ENCODE measurements at places on chromosomes 16 and 17.

- no peak for DNase-seq
Observed at GRCh38 chr16:71552698-71553503, 24.0 kb downstream of the TAT start.

DNA sequence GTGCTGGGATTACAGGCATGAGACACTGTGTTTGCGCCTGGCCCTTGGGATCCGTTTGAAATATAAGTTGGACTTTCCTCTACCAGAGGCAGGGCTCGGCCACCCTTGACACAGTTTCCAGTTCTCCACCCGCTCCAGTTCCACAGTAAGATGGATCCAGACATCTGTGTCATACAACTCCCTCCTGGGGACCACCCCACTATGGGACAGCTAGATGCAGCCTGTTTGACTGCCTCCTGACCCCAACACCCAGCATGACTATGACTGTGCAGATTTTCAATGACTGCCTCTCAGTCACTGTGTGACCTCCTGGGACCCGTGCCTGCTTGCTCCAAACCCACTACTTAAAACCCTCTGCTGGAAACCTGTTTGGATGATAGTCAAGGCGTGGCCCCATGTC lies 166.7 kb downstream of the IRF8 start:
- DNase-seq, result no peak

DNA sequence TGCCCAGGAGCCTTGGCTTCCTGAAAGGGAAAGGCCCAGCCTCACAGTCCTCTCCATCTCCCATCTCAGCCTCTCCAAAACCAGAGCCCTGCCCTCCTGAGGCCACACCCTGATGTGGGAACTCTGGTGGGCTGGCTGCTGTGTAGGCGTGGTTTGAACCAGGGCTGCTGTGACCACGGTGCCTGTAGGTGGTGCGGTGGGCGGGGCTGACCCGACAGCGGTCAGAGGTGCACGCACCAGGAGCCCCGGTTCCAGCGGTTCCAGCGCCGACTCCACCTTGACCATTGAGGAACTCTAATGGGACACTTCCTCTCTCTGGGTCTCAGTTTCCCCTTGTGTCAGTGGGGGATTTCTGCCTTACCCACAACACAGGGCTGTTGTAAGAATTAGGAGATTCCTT lies 2.4 kb downstream of the RAP1GAP2 start:
- DNase-seq, result no peak

DNA sequence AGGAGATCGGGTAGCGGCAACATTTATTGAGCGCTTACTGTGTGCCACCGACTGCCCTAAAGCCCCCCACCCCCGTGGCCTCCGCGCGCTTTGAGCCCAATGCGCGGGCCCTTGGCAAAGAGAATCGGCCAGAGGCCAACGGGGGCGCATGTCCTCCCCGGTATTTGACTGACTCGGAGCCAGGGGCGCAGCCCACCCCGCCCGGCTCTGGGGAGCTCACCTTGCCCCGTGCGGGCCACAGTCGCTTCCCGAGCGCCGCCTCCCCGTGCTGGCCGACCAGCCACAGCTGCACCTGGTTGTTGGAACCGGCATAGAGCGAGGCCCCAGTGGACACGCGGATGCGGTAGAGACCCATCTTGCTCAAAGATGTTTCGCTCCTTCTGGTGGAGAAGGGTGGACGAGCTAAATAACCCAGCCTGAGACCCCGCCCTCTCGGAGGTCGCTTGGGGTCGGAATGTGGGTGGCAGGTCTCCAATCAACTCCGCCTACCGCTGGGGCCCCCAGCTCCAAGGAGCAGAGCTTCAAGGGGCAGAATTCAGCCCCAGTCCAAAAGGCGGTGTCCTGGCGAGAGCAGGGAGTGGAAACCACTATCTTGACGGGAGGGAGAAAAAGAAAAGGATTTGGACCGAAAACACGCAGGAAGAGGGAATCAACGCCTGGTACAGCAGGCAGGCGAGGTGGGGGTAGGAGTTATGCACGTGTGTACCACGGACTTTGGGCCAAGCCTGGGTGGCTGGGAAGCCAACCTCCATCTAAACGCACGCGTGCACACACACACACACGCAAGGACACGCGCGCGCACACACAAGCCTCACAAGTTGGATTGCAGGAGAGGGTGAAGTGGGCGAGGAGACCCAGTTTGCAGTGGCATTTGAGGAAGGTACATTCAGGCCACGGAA lies at the start of gene ALOX15:
ALOX15 (minus strand) TSS at position 382 of the 899 bp plus-strand sequence; CDS start at position 355, 27 bp downstream.
- no peak for DNase-seq

- DNase-seq, result no peak
Observed at GRCh38 chr16:11481987-11482386, 104.7 kb downstream of the LITAF start.

DNA sequence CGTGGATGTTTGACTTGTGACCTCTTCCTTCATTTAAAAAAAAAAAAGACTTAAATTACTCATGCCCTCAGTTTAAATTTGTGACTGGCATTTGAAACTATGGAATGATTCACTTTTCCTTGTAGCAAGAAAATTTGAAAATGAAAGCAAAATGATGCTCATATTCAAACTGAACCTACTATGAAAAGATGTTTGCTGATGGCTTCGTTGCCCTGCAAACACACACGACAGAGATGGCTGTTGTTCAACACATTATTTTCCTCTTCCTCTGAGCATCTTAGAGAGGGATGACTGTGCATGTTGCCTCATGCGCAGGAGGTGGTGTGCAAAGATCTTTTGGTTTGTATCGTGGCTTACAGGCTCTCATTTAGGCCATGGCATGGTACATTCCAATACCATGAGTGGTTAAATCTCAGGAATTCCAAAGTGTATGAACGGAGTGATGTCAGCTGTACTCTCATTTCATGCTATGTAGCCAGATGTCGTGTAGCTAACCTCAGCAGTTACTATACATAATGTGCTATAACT lies 164.5 kb downstream of the PRKCA start:
- no peak for DNase-seq

- DNase-seq, result no peak
Observed at GRCh38 chr17:63426917-63427308, 19.2 kb downstream of the CYB561 start.

GRCh38 chr17:80223142-80223815 lies 3.1 kb downstream of the SLC26A11 start:
- DNase-seq, result no peak

GRCh38 chr17:37791447-37792399 lies 46.9 kb upstream of the HNF1B start:
- no peak for DNase-seq

DNA sequence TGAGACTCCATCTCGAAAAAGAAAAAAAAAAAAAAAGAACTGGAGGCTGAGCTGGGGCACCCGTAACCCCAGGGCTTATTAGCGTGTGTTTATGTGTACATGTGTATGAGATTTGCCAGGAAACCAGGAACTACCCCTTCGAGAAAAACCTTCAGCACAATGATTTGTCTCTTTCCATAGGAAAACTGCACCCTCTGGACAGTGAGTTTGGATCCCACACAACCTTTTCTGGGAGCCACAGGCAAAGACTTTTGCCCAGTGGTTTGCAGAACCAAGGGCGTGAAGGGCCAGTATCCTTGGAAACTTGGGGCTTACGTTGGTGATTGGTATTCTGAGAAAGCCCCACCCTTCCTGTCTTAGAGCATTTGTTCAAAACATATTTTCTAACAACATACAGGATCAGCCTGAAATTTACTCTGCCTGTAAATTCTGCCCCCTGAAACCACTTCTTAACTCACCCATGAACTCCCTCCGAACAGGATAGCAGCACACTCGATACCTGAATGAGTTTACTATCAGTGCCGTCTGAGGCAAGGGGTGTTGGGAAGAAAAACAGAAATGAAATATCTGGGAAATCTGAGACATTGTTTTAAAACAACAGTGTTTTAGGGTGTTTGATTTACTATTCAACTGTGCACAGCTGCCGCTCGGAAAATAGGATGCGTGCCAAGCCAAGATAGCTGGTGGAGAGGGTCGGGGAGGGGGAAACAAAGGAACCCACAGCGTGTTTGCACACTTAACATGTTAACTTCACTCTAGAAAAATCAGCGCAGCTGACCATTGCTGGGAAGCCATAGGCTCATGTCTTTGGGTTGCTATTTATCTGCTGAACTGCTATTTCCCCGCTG lies 40.2 kb upstream of the MAF start:
- no peak for DNase-seq

GRCh38 chr17:5513628-5514027 lies 27.3 kb downstream of the MIS12 start:
- no peak for DNase-seq

- DNase-seq, result no peak
Observed at GRCh38 chr16:50841081-50841886, 99.4 kb downstream of the CYLD start.

DNA sequence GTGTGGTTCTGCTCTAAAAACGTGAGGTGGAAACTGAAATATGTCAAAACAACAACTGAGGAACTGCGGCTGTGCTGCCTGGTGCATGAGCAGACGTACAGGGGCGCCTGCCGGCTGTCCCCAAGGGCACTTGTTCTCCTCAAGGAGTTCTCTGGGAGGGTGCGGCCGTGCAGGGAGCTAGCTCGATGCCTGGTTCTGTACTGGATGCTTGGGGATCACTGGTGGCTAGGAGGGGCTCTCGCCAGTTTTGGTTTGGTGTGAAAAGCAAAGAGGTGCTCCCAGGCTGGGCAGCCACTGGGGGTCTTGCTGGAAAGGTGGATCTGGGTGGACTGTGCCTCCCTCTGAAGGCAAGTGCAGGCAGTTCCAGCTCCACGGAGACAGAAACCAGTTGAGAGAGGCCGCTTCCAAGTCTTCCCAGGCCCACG lies 41.9 kb upstream of the ATP2A3 start:
- no peak for DNase-seq

- peak; percentile 89 for DNase-seq
Observed at GRCh38 chr16:81582655-81583441, 138.2 kb downstream of the CMIP start.

GRCh38 chr16:89116341-89117226 lies 22.9 kb downstream of the ACSF3 start:
- no peak for DNase-seq

DNA sequence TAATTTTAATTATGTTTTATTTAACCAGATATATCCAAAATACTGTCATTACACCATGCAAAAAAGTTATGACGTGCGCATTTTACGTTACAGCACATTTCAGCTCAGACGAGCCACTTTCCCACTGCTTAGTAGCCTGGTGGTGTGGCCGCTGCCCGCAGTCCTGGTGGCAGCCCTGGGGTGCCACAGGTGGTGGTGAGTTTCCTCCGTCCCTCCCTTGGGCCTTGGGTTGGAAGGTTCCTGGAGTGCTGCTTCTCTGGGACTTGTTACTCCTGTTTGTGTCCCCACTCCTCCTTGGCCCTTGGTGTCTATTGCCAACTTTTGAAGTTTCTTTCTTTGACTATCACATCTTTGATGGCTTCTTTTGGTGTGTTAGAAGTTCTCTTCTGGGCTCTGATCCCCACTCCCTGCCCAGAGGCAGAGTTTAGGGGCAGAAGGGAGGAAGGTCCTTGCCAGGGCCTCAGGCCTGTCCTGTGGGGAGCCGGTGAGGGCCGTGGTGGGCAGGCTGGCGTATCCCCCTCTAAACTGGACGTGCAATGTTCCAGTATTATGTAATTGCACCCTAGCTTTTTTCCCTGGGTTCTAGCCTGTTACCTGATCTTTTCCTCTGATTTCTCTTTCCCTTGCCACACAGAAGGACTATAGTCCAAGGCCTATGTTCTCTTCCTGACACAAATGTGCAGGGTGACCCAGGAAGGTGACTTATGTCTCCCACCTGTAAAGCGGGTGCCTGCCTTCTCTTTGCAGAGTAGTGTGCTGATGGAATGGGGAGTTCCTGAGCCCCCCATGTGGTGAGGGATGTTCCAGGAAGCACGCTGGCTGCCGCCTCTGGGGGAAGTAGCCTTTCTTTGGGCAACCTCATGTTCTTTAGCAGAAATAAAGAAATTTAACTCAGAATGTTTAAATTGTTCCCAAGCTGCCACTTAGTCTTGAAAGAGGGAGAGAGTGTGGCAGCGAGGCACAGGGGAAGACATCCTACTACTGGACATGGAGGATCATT lies 8.4 kb downstream of the MPRIP start:
- no peak for DNase-seq

DNA sequence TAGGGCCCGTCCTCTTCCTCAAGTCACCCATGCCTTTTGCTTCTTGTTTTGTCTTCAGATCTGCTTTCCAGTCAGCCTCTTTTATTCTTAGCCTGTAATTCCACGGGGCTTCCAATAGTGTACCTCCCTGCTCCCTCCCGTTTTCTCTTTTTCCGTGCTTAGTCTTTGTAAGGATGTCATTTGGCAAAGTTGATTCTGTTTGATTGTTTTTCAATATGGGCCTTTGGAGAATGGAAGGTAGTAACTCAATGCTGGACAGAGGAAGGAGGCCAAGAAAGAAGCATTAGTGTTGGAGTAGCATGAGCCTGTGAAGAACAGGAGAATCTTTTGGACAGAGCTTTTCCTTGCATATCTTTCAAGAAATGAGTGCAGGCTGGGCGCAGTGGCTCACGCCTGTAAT lies 6.5 kb downstream of the WWP2 start:
- no peak for DNase-seq

GRCh38 chr17:53574038-53574437 lies 248.7 kb upstream of the KIF2B start:
- no peak for DNase-seq

All from head of caudate nucleus (tissue), 42 donors.